M059J (cell line): ENCODE measurements at places on chromosomes 7 and 10.
A peak's percentile ranks its signal among the peaks of the same experiment; 100 is the strongest.

- no peak for DNase-seq
Measured at GRCh38 chr10:125811251-125811650, 11.8 kb downstream of the UROS start.

GRCh38 chr7:93011351-93012294 lies 106.2 kb downstream of the SAMD9 start:
- peak; percentile 90 for DNase-seq

GRCh38 chr10:44306762-44307161 lies 78.1 kb downstream of the CXCL12 start:
- DNase-seq: peak; percentile 63

DNA sequence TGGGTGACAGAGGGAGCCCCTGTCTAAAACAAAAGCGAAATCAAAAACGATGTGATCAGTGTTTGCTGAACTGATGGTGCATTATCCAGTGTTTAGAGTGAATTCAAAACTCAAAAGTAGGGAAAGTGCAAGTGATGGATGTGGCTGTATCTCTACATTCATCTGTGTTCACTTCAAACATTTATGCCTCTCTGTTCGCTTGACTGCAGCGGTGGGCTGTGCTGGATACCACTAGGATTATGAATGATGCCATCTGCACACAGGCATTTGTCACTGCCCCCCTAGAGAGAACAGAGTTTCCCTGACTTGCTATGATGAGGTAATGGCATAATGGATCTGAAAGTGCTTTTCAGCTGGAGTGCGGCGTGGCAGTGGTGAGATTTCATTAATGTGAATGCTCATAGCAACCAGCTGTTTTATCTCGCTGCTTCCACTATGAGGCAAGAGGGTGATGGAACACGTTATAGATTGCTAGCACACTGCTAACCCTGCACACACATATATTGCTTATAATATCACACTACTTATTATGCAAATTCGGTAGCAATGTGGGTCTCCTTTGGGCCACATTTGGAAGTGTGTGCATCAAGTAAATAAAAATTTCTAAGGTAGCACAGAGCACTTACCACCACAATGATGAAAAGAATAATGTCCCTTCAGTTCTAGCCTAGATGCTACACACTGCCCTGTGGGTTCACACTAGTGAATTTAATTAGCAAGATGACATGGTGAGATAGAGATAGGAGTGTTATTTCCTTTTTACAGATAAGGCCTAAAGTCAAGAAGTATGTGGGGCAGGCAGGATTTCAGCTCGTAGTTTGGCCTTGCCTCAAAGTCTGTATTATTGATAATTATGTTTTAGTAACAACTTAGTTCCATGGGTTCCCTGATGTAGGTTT lies 164.7 kb downstream of the CAMK1D start:
- DNase-seq: no peak

GRCh38 chr7:77348371-77348813 lies 67.8 kb downstream of the GSAP start:
- DNase-seq: peak; percentile 86

GRCh38 chr7:31764462-31764861 lies 77.4 kb downstream of the PPP1R17 start:
- no peak for DNase-seq

DNA sequence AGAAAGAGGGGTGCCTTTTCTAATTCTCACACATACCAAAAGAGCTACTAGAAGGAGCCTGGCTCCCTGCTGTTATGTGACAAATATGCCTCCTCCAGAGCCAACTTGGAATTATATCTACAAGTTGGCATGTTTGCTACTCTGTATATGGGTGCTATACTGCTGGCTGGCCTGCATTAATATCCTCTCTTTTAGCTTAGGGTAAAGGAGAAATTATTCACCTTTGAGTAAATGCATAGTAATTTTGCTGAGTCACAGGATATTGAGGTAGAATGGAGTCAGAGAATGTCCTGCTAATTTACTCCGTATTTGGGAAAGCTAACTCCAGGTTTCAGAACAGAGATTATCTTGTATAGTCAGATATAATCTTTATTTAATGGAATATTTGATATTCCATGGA lies 24.2 kb upstream of the LIPN start:
- peak; percentile 31 for DNase-seq

DNA sequence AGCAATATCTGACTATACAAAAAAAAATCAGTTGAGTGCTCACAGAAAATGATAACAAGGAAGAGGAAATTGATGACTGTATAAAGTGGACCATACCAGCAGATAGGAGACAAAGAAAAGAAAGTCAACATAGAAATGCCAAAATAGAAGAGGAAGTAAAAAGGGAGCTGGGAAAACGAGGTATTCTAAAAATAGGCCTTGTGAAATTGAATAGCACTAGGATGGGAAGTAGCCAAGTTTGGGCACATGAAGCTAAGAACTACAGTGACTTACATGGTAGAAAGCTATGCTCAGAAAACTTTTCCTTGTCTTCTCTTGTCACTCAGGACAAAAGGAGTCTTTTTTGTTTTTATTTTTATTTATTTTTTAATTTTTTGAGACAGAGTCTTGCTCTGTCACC lies 76.2 kb upstream of the APBB1IP start:
- DNase-seq: no peak

DNA sequence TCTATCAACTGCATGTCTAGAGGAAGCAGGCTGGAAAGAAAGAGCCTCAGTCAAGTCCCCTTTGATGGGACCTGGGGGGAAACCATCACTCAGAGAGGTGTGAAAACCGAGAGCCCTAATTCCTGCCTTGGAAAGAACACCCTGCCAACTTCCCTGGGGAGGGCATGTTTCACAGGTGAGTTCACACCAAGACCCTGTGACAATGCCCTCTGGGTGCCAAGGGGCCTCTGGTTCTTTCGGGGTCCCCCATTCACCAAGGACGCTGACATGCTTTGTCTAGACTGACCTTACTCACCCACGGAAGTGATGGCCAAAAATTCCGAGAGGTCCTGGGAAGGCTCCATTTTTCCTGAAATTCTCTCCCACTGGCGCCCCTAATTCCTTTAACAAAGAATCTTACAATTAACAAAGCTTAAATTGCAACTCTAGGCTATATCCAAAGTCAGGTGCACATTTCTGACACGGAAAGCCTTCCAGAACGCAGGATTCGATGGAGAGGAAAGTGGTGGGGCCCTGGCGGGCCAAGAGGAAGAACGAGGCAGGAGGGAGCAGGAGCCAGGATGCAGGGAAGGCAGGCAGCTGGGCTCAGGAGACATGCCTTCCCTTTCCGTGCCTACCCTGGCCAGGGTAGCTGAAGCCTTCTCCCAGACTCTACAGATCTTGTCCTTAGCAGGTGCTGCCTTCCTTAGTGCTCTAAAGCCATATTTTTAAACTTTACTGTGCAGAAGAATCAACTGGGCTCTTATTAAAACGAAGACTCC lies 23.7 kb downstream of the VSTM4 start:
- DNase-seq: no peak

DNA sequence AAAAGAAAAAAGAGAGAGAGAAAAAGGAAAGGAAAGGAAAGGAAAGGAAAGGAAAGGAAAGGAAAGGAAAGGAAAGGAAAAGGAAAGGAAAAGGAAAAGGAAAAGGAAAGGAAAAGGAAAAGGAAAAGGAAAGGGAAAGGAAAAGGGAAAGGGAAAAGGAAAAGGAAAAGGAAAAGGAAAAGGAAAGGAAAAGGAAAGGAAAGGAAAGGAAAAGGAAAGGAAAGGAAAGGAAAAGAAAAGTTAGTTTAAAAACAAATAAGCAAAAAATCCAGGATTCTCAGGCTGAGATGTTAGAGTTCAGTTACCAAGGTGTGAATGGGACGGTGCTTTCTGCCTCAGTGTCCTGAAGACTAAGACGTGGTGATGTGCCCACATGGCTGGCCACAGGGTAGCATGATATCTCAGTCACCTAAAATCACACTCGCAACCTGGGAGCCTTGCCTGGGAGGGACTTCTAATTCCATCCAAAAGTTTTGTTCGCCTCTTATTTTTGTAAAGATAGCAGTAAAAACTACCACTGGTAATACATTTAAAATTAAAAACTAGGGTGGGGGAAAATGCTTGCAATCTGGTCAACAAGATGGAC lies 70.1 kb downstream of the JAZF1 start:
- no peak for DNase-seq

DNA sequence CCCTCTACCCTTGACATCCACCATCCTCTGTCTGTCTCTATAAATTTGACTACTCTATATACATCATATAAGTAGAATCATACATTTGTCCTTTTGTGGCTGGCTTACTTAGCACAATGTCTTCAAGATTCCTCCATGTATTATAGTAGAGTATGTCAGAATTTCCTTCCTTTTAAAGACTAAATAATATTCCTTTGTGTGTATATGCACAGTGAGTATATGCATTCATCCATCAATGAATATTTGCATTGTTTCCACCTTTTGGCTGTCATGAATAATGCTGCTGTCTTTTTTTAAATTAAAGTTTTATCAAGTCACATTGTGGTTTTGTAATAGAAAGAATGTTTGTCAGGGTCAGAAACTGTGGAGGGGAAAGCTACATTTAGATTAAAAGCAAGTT lies 195.3 kb downstream of the ANK3 start:
- no peak for DNase-seq

DNA sequence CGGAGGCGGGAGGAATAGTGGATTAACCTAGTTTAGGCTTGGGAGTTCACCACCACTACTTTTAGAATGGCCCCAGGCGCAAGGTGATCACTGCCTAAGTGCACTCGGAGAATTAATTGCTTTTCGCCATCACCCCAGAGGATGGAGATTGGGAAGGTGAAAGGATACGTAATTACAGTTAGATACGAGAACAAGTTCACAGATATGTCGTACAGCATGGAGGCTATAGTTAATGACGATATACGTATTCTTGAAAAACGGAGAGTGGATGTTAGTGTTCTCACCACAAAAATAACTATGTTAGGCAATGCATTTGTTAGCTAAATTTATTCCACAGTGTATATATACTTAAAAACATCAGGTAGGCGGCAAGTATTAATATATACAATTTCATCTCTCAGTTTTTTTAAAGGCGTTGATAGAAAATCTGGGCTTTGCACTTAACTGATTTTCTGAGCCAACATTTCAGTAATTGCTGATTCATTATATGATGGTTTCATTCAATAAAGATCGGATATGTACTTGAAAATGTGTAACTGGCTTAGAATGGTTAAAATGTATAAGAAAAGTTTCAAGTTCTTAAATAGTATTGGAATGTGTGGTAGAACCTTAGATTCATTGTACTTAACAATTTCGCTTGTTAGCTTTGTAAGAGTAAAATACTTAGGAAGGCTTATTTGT lies 683 bp downstream of the CDC123 start:
- DNase-seq: no peak

DNA sequence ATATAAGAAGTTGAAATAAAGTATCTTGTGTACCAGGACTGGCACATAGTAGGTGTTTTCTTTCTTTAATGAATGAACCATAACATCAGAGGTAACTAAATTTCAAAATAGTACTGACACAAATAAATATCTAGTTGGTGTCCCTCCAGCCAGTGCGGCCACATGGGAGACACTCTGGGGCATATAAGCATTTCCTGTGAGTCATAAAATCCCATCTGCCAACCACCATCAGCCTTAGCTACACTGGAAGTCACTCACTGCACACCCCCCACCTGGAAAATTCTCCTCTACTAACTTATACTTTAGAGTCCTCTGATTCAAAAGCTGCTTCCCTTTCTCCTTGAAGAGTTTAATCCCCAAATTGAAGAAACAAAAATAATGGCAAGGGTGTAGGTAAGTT lies 32.5 kb downstream of the DYDC1 start:
- DNase-seq: peak; percentile 69

- DNase-seq: no peak
Measured at GRCh38 chr7:1945558-1945957, 275.5 kb downstream of the ELFN1 start.

DNA sequence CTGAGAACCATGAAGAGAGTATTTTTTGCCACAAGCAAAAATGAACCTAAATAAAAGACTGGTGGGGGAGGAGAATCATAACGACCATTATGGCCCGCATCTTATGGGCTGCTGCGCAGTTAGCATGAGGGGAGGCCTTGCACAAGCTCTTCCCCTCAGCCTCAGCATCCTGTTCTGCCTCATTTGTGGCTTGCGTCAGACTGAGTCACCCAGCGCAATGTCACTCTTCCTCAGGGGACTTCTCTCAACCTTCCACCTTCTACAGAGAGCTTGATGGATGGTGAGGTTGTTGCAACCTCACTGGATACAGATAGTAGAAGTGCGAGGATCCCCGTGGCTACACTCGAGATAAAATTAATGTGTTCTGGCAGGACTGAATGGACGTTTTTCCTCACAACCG lies 16.8 kb upstream of the GPR15LG start:
- peak; percentile 5 for DNase-seq

DNA sequence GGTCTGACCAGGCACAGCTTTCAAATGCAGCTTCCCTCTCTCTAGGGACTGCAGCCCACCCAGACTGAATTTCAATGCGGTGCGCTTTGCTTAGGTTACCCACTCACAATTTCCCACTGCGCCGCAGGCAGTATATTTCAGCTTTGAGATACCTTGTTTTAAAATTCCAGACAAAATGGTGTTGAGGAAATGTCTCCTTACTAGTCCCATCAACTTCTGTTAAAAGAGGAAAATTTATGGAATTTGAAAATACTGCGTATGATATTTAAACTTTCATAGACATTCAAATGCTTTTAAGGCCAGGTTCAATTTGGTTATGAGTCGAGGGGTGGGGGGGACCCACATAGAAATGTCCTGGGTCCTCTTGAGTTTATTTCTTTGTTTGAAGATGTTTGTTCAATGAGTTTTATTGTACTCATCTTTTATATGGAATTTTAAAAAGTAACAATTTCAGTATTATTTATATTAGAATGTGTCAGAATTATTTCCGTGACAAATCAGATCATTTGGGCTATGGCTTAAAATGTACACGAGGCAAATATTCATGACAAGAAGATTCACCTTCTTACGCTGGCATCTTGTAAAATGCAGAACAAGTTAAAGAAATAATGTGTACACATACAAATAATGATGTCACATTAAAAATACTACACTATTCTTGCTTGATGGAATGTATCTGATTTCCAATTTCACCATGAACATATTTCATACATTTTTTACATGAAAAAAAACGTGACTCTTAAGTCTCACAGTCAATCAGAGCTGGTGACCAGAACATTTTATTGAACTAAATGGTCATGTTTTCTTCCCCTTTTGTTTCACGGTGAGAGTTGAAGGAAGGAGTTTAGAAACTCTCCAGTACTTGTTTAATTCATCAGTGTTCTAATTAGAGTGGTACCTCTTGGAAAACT lies 1.3 kb downstream of the IKZF1 start:
- DNase-seq: no peak

DNA sequence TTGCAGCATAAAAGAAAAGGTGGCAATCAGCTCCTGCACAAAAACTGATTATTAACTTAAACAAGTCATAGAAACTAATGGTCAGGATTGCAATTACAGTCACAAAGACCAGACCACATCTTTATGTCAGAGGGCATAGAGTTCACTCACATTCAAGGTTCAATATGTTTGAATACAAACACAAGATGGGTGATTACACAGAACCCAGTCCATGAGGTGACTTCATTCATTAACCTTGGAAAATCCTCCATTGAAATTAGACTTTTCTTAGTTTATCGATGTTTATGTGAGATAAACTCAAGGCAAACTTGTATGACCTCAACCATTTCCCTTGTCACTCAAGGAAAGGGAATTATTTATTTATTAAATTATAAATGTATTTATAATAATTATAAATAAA lies 388.6 kb upstream of the LRRTM3 start:
- no peak for DNase-seq

GRCh38 chr10:23453465-23453864 lies 14.6 kb downstream of the OTUD1 start:
- DNase-seq: peak; percentile 3

- DNase-seq: peak; percentile 93
Measured at GRCh38 chr10:120455004-120455403, 2.0 kb upstream of the PLPP4 start.
